A549 (cell line): ENCODE measurements at places on chromosomes 13 and 19. TPM values are rescaled to one million over a fixed set of nuclear protein-coding genes. Genes with fewer than 3 reads are reported as not detected.

GRCh38 chr13:19860884-19861655 lies 2.4 kb downstream of the ZMYM5 start:
- DNase-seq, result peak; percentile 53

DNA sequence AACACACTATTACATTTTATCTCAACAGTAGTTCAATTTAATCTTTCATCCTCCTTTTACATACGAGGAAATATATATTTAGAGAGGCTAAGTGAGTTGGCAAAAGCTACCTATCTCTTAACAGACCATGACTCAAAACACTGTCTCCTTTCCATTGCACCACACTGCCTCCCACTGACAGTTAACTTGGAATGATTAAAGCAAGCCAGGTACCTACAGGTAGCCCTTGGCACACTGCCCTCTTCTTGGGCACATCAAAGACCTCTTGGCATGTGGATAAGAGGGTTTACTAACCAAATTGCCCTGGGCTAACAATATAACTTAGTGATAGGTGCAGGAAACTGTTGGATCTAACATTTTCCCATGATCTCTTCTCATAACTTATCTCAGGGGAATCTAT lies 1.8 kb downstream of the ABHD13 start:
- no peak for DNase-seq

DNA sequence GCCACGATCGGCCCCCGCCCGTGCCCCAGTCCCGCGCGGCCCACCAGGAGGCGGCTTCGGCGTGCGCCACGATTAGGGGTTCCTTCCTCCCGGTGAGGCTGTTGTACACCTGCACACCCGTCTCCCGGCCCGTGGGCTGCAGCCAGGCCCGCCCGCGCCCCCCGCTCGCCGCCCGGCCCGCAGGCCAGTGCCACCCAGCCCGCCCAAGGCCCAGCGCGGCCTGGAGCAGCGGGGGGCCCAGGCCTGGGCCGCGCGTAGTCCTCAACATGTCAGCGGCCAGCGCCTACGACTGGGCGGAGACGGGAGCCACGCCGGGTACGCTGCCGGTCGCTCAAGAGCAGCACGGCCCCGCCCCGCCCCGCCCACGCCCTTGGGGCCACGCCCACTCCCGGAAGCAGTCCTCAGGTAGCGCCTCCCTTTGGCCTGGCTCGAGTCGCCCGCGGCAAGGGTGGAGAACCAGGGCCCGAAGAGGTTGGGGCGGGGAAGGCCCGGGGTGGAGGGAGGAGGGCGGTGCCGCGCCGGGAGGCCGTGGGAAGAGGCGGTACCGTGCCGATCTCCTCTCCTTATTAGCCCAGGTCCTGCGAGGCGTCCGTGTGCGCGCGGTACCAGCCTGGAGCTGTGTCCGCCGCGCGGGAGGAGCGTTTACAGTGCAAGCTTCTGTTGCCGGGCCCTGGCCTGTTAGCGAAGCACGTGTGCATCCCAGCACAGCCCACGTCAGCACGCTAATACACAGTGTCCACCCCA lies at the start of gene CARS2:
TSS of gene CARS2 (minus strand) at position 291 of the 744 bp plus-strand sequence. CDS start at position 268, 23 bp downstream.
- DNase-seq, result peak; percentile 97

DNA sequence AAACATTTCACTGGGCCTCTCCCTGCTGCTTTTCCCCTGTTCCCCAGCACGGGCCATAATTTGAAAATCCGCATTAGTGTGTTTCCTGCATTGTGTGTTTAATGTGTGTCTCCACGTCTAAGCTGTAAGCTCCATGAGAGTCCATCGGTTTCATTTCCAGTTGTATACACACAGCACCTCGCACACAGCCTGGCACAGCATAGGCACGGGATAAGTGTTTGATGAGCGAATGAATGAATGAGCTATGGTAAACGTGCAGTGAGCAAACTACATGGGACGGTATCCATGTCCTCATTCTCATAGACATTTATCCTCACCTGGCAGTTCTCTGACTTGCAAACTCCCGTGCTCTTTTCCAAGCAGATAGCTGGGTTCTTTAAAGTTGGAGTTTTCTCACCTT lies 106.1 kb downstream of the RAB20 start:
- DNase-seq, result no peak

- DNase-seq, result no peak
Measured at GRCh38 chr19:39590265-39590664, 12.1 kb upstream of the LGALS13 start.

- DNase-seq, result no peak
Measured at GRCh38 chr13:66264971-66265370, 965.2 kb downstream of the PCDH9 start.

- DNase-seq, result no peak
Measured at GRCh38 chr13:102073251-102073650, 328.6 kb downstream of the FGF14 start.

- DNase-seq, result peak; percentile 35
Measured at GRCh38 chr13:21124852-21125251, 51.5 kb downstream of the SKA3 start.

DNA sequence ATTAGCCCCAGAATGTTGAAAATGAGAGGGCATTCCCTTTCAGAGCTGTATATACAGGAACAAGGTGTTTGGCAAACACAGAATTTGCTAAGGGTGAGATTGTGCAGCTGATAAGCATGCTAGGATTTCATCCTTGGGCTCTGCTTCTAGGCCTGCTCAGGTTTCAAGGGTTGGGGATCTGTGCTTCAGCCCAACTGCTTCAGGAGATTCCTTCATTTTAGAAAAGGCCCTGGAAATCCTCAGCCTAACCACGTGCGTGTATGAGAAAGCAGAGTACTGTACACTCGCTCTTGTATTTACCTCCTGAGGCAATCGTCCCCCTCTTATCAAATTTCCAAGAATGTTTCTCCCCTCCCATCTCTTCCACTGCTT lies 291.6 kb upstream of the ARGLU1 start:
- DNase-seq, result no peak

GRCh38 chr19:23318143-23318542 lies 67.9 kb upstream of the ZNF724 start:
- DNase-seq, result no peak

- no peak for DNase-seq
Measured at GRCh38 chr19:48393559-48394330, at the start of gene GRIN2D. GRIN2D (plus strand) TSS chr19:48393668; CDS start chr19:48398393, 4,725 bp downstream.

- DNase-seq, result no peak
Measured at GRCh38 chr13:47976325-47976724, 24.7 kb downstream of the SUCLA2 start.

- DNase-seq, result no peak
Measured at GRCh38 chr19:45245826-45246225, 619 bp upstream of the EXOC3L2 start.

GRCh38 chr13:84865783-84866221 lies 933.4 kb downstream of the SLITRK6 start:
- peak; percentile 10 for DNase-seq

- DNase-seq, result no peak
Measured at GRCh38 chr13:71722206-71722605, 144.8 kb downstream of the DACH1 start.

DNA sequence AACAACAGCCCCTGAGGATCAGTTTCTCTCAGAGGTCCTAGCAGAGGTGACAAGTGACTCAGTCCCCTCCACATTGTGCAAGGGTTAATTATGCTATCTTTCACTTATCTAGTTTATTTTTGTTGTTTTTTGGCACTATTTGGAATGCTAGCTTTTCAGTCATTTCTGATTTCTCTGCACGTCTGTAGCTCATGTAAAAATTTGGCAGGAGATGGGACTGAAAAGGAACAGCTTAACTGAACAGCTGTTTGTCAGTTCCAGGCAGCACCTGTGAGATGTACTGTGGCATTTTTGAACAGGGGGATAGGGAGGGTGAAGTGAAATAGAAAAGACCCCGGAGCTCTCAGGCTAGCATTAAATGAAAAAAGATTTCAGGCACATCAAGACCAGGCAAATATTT lies 313.5 kb downstream of the SUCLA2 start:
- DNase-seq, result no peak

GRCh38 chr13:29165216-29165615 lies 345.1 kb downstream of the MTUS2 start:
- DNase-seq, result no peak

- no peak for DNase-seq
Measured at GRCh38 chr13:48839171-48839570, 136.5 kb upstream of the FNDC3A start.

DNA sequence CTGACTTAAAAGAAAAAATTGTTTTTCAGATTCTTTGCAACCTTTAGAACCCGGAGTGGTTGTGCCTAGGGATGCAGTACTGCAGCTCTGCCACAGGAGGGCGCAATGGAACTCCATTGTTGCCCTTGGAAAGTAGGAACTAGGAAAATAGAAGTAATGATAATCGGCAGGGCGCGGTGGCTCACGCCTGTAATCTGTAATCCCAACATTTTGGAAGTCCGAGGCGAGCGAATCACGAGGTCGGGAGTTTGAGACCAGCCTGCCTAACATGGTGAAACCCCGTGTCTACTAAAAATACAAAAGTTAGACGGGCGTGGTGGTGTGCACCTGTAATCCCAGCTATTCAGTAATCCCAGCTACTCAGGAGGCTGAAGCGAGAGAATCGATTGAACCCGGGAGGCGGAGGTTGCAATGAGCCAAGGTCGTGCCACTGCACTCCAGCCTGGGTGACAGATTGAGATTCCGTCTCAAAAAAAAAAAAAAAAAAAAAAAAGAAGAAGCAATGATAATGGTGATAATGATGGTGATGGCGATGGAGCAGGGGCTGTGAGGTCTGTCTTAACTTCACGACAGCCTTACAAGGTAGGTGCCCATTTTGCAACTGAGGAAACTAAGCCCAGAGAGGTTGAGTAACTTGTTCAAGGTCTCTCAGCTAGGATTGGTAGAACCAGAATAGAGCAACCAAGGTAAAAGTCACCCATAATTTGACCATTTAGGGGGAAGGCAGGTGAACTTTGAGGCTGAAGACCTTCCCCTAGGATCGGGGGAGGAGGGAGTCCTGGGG lies 5.5 kb upstream of the ADAMTS10 start:
- no peak for DNase-seq

DNA sequence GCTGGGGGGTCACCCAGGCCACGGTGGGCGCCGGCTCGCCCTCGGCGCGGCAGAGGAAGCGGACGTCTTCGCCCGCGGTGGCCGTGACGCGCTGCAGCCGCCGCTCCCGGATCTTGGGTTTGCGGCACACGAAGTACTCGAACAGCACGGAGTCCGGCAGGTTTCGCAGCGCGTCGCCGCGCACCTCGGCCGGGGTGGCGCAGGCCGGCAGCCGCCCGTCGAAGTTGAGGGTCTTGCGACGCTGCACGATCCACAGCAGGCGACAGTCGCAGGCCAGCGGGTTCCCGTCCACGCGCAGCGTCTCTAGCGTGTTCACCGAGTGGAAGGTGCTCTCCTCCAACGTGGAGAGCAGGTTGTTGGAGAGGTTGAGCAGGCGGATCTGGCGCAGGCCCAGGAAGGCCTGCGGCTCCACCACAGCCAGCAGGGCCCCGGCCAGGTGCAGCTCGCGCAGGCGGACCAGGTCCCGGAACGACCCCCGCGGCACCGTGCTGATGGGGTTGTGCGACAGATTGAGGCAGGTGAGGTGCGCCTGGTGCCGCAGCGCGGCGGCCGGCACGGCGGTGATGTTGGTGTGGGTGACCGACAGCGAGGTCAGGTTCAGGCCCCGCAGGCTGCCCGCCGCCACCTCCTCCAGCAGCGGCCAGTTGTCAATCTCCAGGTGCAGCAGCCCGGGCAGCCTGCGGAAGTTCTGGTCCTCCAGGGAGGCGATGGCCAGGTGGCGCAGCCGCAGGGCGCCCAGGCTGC lies 8.6 kb upstream of the PEAK3 start:
- DNase-seq, result no peak

- peak; percentile 97 for DNase-seq
Measured at GRCh38 chr19:36528194-36528920, at the start of gene ZNF260. ZNF260 (minus strand) TSS chr19:36528271; CDS start chr19:36515238, 13,033 bp downstream.

GRCh38 chr13:32115066-32115465 lies 83.5 kb downstream of the FRY start:
- no peak for DNase-seq

DNA sequence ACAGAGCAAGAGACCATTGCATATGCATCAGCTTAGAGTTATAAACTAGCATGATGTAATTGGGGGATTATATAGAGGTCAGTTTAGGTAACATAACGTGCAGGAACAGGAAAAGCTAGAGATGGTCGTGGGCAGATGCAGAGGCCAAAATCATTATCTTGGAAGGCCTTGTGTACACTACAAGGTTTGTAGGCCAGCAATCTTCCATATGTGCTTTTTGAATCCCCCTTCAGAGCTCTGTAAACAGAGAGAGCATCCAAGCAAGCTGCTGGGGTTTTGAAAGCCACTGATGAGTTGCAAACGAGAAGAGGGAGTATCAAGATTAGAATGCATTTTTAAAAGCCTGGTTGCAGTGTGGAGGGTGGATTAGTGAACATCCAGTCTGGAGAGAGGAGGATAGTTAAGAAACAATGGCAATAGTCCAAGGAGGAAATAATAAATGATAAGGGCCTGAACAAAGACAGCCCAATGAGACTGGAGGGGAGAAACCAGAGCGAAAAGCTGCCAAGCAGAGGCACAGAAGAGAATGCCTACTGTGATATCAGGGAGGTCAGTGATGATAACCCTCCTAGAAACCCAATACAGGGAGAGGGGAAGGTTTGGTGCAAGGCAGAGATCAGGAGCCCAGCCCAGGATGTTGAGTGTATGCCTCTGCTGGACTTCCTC lies 109.6 kb downstream of the ZAR1L start:
- no peak for DNase-seq

GRCh38 chr13:23175920-23176319 lies 4.9 kb upstream of the SGCG start:
- DNase-seq, result no peak

GRCh38 chr13:83880275-83881139 lies 1.8 kb downstream of the SLITRK1 start:
- no peak for DNase-seq

- no peak for DNase-seq
Measured at GRCh38 chr19:39196320-39196719, 444 bp upstream of the NCCRP1 start.

DNA sequence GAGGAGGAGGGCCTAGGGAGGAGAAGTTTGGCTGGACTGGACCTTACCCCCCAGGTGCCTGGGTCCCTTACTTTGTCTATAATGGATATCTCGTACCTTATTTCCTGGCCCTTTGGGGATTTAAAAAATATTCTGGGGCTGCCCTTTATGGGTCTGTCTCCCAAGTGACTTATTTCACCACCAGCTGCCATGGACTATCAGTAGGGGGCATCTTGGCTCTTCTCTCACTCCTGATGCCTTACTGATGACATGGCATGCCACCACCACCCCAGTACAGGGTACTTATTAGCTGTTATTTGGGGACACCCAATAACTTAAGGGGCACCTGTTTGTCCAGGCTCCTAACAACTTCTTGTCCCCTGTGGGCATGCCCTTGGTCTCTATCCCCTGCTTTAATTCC lies 38.0 kb downstream of the NFIX start:
- no peak for DNase-seq

The ZNF708 gene
- 1.1 to 1.8 TPM (median 1.1 TPM) in 3 replicates for polyA plus RNA-seq

The DAND5 gene
- polyA plus RNA-seq, result 0.12 to 0.21 TPM (median 0.14 TPM) in 3 replicates

The APC2 gene
- polyA plus RNA-seq, result 1.3 to 1.6 TPM (median 1.6 TPM) in 3 replicates

The ENOX1 gene
- 0.28 to 0.33 TPM (median 0.28 TPM) in 3 replicates for polyA plus RNA-seq

The SOX1 gene
- polyA plus RNA-seq, result not detected in 3 replicates

The ZNF284 gene
- 0.81 to 1.1 TPM (median 1.0 TPM) in 3 replicates for polyA plus RNA-seq

The RNF113B gene
- not detected in 3 replicates for polyA plus RNA-seq

The ADM5 gene
- 4.3 to 4.5 TPM (median 4.4 TPM) in 3 replicates for polyA plus RNA-seq

The TSPAN16 gene
- polyA plus RNA-seq, result not detected in 3 replicates

The IGSF23 gene
- 0.35 to 0.45 TPM (median 0.42 TPM) in 3 replicates for polyA plus RNA-seq

The PBX4 gene
- 0.90 to 1.6 TPM (median 1.4 TPM) in 3 replicates for polyA plus RNA-seq

The ZNF69 gene
- polyA plus RNA-seq, result not detected in 3 replicates

The ZNF600 gene
- polyA plus RNA-seq, result 0.07 to 0.47 TPM (median 0.08 TPM) in 3 replicates

The RUBCNL gene
- polyA plus RNA-seq, result not detected in 3 replicates

The ERFL gene
- 0.10 to 0.20 TPM (median 0.15 TPM) in 3 replicates for polyA plus RNA-seq
